CMK (cell line): ENCODE measurements at places on chromosomes 5 and 9.

DNA sequence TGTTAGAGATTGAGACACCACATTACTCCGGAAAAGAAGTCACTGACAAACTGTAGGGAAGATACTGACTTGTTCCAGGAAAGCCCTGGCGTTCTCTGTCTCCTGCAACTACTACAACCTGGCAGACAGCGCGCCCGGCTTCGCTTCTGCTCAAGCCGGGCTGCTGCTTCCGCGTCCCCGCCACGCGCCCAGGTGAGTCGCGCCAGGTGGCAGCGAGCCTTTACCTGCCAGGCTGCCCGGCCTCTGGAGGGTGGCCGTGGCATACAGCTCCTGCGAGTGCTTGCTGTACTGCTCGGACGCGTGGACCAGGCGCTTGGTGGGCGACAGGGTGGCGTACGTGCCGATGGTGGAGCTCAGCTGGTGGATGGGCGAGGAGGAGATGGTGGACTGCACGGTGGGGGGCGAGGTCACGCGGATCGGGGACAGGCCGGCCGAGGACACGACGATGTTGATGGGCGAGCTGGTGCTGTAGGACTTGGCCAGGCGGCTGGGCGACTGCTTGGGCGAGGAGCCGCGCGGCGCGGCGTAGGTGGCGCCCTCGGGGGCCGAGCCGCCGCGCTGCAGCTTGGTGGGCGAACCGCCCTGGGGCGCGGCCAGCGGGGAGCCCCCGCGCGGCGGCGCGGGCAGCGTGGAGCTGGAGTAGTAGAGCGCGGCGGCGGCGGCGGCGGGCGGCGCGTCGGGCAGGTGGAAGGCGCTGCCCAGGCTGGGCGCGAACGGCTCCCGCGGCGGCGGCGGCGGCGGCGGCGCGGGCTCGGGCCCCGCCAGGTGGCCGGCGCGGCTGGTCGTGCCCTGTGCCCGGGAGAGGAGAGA is 519.6 kb downstream of the CTNND2 start:
- DNase-seq: no peak

DNA sequence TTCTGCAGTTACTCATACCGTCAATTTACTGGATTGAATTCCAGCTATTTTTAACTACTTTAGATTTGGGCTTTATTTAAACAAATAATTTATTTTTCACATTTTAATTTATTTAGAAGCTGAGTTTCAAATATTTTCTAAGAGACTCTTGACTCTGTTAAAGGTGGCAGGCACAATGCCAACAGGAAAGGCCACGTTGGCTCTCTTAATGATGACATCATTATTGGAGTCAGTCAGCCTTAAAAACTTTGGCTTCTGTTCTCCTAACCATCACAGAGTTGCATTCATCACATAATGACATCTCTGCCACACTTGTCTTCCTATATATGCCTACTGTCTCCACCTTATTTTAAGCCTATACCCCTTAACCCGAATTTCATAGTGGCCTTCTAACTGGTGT is 172.3 kb upstream of the PLPPR1 start:
- no peak for DNase-seq

DNA sequence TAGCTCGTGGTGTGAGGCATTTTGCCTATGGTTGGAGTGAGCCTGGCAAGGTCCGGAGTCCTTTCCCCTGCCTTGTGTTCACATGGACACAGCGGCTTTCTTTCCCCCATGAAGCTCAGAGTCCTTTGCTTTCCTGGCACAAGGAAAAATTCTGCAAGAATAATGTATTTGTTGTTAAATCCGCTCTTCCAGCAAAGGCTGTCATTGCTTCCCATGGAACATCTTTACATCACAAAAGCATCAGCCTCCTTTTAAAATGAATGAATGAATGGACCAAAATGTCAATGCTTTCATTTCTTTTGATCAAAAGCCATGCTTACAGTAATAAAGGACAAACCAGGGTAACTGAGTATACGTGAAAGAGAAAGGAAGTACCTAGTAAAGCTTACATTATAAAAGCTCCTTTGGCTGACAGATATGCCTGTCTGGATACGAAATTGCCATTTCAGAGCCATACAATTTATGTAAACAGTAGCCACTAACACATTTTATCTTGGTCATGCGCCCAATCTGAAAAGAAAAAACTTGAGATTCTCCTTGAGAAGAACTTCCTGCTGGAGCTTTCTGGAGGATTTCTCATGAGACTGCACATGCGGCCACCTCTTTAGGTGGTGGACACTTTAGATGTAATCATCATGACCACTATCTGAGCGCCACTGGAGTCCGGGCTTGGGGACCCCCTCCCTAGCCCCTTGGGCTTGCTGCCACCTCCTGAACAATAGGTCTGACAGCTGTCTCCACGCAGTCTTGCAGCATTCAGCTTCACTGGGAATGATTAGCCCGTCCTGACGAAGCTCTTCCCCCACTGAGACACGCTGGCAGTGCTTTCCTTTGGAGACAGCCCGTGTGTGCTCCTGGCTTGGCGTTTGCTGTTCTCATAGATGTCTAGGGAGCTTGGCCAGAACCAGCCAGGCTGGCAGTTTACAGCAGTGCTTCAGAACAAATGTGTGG is 355.9 kb downstream of the ADAMTS6 start:
- no peak for DNase-seq

DNA sequence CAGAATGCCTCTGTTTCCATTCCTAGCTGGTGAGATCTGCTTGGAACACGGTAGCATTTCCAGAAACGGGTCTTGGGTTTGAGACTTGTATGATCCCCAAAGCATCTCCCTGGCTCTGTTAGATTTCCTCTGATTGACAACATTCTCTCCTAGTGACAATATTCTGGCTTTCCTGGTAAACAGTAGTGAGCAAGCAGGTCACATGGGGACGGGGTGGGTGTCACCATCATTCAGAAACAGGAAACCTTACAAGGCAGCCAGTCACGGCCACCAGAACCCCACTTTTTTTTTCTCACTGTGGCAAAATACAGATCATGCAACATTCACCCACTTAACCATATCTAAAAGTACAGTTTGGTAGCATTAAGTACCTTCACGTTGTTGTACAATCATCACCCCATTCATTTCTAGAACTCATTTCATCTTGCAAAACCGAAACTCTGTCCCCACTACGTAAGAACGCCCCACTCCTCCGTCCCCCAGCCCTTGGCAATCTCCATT is 90.1 kb upstream of the LMX1B start:
- no peak for DNase-seq

- DNase-seq: no peak
These were observed at the start of gene GTF3C4 for GRCh38 chr9:132670457-132671391. GTF3C4 (plus strand) TSS chr9:132670464; CDS start chr9:132670599, 135 bp downstream.

GRCh38 chr9:101050650-101051049 is 22.1 kb downstream of the PLPPR1 start:
- DNase-seq: no peak

DNA sequence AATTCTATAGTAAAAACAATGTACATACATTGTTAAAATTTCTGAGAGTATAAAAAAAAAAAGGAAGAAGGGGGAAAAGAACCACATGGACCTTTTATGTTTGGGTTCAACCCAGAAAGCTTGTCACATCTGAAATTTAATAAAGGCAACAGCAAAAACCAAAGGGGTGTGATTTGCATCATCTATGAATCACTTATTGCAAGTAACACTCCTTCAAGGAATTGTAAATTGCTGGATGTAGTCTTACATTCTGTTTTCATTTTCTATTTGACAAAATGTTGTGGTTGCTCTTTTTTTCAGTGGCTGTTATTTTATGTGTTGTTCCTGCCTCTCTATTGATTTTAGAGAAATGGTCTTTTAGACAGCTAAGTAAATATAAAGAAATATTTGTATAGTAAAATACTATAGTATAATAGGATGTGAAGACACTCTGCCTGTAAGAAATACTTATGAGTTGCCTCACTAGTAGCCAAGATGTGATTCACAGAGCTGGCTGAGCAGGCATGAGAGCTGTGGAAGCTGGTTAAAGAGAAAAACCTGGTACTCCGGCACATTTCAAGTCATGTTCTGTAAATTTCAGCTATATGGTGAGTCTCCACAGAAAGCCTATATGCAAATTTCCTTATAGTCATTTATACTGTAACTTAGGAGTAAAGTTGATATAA is 131.1 kb upstream of the CNTLN start:
- no peak for DNase-seq

GRCh38 chr5:97377582-97377981 is 194.5 kb upstream of the RIOK2 start:
- no peak for DNase-seq

DNA sequence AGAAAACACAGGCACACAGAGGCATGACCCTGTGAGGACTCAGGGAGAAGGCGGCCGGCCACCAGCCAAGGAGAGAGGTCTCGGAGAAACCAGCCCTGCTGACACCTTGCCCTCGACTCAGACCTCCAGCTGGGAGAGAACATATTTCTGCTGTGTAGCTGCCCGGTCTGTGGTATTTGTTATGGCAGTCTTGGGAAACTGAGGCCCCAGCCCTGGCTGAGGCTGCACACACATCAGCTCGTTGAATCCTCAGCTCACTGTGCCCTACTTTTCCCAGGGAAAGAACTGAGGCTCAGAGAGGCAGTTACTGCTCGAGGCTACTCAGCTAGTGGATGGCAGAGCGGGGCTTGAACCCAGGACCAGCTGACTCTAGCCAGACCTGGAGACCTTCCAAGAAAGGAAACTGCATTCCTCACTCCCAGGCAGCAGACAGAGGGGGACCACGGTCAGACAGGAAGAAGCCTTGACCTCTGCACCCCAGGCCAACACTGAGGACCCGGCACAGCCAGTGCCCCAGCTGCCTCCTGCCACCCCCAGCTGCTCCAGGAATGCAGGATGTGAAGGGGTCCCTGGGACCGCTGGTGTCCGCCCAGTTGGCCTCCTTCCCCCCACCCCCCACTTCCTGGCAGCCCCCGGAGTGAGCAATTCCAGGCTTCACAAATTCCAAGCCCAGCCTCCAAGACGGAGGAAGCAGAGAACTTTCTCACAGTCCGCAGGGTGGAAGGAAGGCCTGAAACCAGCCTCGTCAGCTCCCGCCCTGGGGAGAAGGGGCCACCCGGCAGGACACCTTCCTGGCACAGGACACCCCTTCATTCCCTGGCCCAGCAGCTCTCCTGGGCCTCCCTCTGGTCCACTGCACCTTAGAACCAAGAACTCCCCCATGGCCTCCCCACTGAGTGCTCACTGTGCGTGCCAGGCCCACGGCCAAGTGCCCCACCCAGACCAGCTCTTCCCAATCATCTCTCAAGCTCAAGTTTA is 69.9 kb downstream of the LRSAM1 start:
- DNase-seq: no peak

DNA sequence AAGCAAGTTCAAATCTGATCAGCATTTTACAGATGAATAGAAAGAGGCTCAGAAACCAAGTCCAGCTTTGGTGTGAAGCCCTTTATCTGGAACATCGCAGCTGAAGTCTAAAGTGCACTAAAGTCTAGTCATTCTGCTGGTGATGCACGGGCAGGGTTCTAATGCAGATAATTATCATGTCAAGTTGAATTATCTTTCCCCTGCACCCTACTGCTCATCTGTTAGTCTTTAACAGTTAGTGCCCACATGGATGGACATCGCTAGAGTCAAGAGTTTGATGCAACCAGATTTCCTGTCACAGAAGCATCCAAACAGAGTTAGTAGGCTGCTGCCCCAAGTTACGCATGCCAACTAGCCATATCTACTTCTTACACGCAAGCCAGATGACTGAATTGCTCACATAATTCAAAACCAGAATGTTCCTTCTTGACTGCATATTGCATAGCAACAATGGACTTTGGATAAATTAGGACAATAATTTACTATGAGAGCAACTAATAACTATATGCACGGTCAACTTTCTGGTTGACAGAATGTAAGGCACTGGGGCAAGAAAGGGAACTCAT is 1.6 kb upstream of the TOMM5 start:
- no peak for DNase-seq

- no peak for DNase-seq
These were observed 33.0 kb upstream of the PANK3 start for GRCh38 chr5:168612123-168612522.

- no peak for DNase-seq
These were observed 87.7 kb downstream of the ENTREP1 start for GRCh38 chr9:69412741-69413150.

- no peak for DNase-seq
These were observed 383.3 kb upstream of the ZNF462 start for GRCh38 chr9:106479679-106480078.

GRCh38 chr9:84871983-84872382 is 202.5 kb downstream of the NTRK2 start:
- no peak for DNase-seq

DNA sequence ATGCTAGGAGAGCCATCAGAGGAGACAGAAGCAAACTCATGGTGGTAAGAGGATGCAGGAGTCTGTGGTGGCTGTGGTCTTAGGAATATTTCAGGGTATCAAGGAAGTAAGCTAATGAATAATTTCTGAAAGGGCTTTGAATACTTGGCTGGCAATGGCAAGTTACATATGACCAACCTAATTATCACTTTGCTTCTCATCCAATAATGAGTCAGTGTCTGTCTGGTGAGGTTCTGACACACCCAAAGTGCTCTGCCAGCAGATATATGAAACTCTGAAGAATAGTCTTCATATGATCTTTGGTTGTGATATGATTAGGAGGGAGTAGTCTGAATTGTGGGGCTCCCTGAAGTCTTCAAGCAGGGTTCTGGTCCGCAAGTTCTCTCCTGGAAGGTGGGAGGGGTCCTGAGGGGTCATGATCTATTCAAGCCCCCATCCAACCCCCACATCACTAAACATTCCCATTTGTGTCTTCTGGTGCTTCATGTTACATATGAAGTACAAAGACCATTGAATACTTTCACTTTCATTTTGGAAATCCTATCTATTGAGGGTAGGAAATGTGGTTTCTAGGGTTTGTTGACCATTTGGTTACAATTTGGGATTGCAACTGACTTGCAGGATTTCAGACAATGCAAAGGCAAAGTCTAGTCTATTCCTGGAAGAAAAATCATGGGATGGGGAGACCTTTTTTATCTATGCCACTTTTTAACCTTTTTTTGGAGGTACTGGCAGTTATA is 199.9 kb upstream of the CDKN2B start:
- no peak for DNase-seq

DNA sequence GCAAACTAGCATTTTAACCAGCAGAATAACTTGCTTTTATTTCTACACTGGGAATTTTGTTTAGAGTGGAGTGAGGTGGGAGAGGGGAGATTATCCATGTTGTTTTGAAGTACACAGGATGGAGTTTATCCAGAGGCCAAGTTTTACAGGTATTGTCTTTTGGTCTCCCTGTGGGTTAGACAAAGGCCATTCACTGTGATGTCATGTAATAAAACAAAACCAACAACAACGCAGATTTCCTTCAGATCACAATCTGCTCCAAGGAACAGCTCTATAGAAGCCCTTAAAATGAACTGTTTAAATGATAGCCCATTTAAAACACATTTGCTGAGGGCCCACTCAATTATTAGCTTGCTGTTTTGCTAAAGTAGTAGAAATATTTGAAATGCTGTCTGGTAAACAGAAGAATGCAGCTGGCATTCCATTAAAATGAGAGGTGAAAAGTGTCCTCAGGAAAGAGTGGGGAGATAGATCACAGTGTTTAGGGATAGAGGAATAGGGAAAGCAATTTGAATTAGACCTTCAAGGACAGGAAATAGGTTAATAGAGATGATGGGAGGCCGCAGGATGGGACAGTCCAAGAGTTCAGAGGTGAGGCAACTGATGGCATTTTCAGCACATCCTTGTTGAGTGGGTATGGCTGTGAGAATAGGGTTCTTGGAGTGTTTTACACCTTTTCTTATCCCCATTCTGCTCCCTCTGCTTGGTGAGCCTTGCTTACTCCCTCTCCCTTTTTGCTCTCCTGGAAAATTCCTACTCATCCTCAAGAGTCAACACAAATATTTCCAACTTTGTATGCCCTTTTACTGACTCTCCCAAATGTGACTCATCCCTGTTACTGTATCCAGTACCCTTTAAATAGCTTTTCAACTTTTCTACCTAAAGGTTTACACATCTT is 140.1 kb upstream of the NR3C1 start:
- no peak for DNase-seq
